Right renal cortex interstitium (tissue), 3 donors: ENCODE measurements at places on chromosomes 11 and 22.

DNA sequence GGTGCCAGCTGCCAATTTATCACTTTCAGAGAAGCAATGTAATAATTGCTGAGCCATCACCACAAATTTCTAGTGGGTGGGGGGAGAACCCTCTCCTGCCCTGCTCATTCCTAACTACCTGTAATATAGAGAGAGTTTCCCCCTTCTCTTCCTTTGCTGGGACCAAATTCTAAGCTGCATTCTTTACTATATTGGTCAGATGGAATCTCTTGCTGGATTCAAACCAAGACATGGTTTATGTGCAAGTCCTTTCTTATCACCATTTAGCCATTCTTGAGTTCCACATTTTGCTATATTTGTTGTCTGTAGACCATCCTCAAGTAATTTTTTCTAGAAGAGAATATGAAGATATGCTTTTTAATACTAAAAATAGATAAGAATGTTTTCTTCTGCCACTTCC lies 452.1 kb downstream of the MN1 start:
- no peak for DNase-seq

- DNase-seq: no peak
These were observed 12.4 kb downstream of the SEC14L3 start for GRCh38 chr22:30459181-30460052.

DNA sequence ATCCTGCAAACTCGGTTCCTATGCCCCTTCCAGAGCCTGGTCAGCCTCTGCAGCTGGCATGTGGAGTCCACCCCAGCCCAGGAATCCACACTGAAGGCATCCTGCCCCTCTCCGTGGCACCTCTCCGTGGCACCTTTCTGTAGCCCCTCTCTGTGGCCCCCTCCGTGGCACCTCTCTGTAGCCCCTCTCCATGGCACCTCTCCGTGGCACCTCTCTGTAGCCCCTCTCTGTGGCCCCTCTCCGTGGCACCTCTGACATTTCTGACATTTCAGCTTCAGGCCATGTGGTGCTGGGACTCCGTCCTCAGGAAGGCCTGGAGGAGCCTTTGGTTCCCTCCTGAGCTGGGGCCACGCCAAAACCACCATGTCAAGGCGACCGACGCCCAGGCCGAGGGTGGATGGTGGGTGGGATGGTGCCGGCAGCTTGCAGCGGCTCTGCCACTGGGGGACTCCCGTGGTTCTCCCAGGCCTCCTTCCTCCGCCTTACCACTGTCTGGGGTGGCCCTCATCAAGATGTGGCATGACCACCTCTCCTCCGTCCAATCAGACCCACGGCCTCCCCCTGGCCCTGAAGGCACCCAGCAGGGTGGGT lies 1518.5 kb downstream of the BRD1 start:
- no peak for DNase-seq

- no peak for DNase-seq
These were observed 322.7 kb downstream of the BLID start for GRCh38 chr11:121793291-121793690.

GRCh38 chr11:27418356-27418755 lies 54.2 kb downstream of the LGR4 start:
- DNase-seq: no peak

DNA sequence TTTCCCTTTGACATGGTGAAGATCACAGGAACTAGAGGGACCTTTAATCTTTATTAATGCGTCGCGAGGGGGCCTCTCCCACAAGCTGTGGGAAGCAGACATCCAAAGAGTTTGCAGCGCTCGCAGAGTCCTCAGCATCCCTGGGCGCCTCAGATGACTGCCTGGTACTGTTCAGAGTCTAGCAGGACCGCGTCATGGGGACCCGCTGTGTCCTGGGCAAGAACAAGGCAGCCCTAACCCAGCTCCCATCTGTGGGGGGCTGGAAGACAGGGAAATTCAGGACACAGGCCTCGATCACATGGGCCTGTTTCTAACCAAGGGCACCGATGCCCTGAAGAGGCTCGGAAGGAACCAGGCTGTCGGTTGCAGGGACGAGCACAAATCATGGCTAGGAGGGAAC lies 40.0 kb downstream of the CACNG2 start:
- DNase-seq: no peak

- no peak for DNase-seq
These were observed 54.5 kb upstream of the BMAL1 start for GRCh38 chr11:13223112-13223511.

- no peak for DNase-seq
These were observed 18.9 kb upstream of the MOB2 start for GRCh38 chr11:1505480-1505879.

DNA sequence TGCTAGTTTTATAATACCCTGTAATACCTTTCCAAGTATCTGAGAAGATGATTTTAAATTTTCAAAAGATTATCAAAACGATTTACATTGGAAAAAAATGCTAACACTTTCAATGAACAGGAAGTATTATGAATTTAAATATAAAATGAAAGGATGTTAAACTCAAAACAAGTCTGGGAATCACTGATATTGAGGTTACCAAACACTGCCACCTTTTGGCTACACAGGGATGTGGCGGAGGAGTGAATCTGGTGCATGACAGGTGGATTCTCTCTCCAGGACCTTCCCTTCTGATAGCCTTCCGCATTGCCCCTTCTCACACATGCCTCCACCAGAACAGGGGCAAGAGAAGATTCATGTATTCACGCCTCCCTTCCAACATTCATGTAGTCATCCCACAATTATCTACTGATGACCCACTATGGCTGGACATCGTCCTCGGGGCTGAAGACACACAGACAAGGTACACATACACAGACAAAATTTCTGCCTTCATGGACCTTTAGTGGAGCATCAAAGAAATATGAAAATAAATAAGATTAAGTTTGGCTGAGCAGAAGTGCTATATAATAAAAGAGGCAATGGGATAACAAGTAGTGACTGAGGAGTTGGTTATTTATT lies 34.7 kb downstream of the ATG16L2 start:
- no peak for DNase-seq

DNA sequence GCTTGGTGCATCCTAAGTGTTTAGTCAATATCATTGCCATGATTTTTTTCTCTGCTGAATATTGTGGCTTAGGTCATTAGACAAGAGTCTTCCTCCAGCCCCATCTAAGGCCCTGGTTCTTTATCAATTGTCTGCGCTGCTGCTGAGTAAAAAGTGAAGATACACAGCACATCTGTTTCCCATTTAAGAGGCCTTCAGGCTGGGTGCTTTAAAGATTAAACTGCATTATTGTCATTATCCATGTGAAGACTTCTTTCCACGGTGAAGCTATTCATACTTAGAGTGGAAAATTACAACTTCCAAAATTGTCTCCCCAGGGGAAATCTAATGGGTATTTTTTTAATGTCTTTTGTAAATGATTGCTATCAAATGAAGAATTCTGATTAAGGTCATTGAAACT lies 719.8 kb upstream of the LRRC4C start:
- DNase-seq: no peak

- no peak for DNase-seq
These were observed 79.4 kb downstream of the ATM start for GRCh38 chr11:108302121-108302785.

GRCh38 chr11:71240061-71240690 lies 12.2 kb downstream of the SHANK2 start:
- no peak for DNase-seq

DNA sequence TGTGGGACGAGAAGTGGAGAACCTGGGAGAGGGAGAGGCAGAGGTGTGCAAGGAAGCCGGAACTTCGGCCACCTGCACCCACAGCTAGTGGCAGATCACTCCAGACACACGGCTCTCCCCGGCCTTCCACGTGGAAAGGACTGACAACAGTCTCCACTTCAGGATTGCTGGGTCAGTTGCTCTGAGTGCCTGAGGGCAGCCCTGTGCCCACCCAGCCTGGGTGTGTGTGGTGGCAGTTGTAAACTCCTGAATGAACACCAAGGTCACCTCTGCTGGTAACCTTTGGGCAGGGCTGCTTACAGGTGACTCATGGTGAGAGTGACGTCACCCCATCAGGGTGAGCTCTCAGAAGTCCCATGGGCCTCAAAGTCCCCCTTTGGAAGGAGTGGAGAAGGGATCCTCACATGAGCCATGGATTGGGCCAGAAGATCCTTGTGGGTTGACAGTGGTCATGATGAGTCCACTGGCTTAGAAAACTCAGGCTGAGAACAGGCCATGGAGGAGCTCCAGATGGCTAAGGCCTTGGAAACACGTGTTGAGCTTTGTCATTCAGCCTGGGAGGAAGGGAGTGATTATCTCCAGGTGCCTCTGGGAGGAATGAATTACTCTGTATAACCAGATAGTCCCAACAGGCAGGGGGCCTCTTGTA lies 71.3 kb downstream of the BCR start:
- DNase-seq: no peak

- DNase-seq: no peak
These were observed 55.8 kb upstream of the RRAS2 start for GRCh38 chr11:14414470-14415461.
